Thyroid gland (tissue), 4 donors: ENCODE measurements at places on chromosomes 1 and 21. TPM values are rescaled to one million over a fixed set of nuclear protein-coding genes. Genes with fewer than 3 reads are reported as not detected.

Gene CLCA1
- not detected for total RNA-seq

Gene KMO
- not detected for total RNA-seq

Gene EXOC8
- total RNA-seq = 15.9 TPM

Gene CSDE1
- total RNA-seq = 548 TPM

Gene BEST4
- total RNA-seq = not detected

Gene OR14K1
- total RNA-seq = not detected

Gene CROCC
- 15.2 TPM for total RNA-seq

Gene TEX38
- total RNA-seq = 2.1 TPM

Gene CCDC17
- total RNA-seq = 3.5 TPM

Gene CLEC20A
- total RNA-seq = not detected

Gene OR2AK2
- not detected for total RNA-seq

Gene DDR2
- 40.9 TPM for total RNA-seq

DNA sequence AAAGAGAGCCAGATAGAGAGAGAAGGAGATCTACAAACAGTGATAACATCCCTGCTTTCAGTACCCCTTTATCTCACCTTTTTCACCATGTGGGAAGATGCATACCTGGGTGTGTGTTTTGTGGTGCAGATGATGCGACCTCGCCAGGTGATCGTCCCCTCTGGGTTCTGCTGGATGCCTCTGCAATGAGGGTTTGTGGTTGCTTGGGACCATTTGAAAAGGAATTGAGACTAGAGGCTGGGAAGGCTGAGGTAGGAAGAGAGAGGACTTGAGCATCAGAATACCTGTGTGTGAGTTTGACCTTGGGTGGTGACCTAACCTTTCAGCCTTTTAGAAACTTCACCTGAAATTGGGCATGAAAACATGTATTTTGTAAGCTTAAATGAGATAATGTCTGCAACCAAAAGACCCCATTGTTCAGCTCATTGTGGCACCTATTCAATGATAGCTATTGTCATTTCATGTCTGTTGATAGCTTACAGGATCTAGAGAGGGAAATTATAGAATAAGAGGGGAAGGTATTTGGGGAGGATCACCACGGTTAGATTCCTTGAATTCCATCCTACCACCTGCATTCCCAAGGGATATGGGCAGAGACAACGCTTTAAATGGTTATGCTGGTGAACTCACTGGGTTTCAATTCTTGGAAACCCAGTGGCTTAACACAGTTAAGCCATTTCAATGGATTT is 125.7 kb downstream of the IGSF21 start:
- DNase-seq = no peak

GRCh38 chr1:117670976-117671780 is 65.3 kb downstream of the TENT5C start:
- DNase-seq = no peak

GRCh38 chr1:231626951-231627614 is 493 bp downstream of the DISC1 start:
- peak; percentile 65 for DNase-seq

- DNase-seq = peak; percentile 14
These were observed 1.8 kb upstream of the CYB5R1 start for GRCh38 chr1:202968895-202969295.

DNA sequence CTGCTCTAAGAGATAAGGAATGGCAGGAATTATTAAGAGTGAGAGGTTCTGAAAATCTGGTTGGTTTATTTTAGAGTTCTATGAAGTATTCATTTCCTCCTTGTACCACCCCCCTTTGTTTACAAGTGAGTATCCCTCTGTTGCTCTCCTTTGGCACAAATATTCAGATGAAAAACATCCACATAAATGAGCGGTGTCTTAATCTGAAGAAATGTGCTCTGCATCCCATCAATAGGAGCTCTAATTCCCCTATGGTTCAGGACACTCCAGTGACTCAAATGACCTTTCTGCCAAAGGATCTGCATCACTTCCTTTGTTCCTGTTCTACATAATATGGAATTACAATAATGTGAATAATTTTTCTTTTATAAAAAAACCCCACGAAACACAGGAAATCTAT is 16.6 kb downstream of the DDAH1 start:
- no peak for DNase-seq

DNA sequence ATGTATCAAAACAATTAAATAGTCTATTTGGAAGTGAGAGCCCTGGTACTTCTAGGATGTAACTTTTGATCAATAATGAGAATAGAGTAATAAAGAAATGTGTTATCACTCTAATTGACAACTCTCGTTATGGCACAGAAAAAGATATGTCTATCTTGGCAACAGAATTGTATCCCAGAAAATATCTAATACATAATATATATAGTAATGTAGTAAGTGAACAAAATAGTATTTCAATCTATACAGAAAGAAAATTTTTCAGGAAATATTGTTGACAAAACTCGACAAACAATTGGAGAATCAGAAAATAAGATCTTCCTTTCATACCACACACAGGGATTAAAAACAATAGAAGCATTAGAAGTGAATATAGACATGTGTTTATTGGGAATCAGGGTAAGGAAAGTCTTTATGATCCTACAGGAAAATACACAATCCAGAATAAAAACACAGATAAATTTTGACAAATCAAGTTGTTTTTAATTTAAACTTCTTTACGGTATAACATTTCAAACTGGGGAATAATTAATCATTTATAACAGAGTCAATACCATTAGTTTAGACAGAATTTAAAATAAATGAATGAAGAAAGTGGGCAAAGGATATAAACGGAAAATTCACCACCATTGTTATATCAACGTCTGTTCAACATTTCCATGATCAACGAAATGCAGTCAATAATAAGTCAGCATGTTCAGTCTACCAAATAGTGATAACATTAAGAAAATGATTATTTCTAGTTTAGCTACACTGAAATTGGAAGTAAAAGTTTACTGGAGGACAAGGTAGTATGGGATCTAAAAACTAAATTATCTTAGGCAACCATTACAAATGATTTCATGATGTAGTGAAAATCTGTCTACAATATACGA is 1526.5 kb upstream of the TPTE start:
- DNase-seq = no peak

DNA sequence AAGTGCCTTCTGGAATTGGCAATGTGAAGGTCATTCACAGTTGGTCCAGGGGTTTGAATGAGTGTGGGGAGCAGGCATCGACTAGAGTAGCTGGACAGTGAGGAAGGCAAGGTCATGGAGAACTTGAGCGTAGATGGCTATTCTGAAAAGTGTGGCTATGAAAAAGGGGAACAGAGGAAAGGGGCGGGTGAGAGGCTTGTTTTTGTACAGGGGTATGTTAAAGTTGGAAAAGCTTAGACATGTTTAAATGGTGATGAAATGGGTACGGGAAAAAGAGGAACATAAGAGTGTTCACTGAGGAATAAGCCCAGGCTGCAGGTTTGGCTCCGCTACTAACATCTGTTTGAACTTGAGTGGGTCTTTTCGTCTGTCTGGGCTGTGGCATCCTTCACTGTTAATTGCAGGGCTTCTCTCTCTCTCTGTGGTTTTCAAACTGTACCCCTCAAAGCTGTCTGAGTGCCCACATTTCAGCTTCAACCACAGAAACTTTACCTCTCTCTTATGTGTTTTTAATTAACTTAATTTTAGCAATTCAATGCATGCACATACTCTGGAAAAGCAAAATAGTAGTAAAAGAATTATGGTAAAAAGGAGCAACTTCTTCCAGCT is 70.8 kb upstream of the COA6 start:
- DNase-seq = no peak

GRCh38 chr1:180962178-180962577 is 49.5 kb downstream of the KIAA1614 start:
- DNase-seq = peak; percentile 85

DNA sequence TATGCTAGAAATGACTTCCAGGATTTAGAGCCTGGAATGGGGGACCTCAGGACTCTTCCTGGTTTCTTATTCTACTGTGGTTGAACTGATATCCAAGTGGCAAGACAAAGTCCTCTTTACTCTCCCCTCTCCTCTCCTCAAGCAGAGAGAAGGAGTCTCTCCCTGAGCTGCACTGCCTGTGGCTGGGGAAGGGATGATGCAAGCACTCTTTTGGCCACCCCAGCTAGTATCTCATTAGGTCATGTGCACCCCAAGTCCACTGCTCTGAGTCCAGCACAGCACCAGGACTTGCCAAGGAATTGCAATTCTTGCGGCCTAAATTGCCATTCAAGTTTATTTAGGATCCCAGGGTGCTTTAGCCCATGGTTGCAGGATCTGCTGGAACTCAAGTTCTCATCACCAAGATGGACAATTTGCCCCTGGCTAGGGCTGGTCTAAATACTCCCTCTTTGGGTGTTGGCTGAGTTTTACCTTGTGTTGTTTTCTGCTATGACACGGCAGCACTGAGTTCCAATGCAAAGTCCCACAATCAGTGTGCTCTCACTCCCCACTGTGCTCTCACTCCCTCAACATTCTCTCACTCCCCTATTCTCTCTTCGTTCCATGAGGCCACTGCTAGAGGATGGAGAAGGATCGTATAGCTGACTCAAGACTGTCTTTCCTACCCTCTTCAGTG is 172.2 kb downstream of the TM2D1 start:
- DNase-seq = no peak

- DNase-seq = peak; percentile 53
These were observed 90.0 kb downstream of the GLUL start for GRCh38 chr1:182301467-182302198.

- DNase-seq = no peak
These were observed 4.3 kb upstream of the CELA2A start for GRCh38 chr1:15452216-15452615.

DNA sequence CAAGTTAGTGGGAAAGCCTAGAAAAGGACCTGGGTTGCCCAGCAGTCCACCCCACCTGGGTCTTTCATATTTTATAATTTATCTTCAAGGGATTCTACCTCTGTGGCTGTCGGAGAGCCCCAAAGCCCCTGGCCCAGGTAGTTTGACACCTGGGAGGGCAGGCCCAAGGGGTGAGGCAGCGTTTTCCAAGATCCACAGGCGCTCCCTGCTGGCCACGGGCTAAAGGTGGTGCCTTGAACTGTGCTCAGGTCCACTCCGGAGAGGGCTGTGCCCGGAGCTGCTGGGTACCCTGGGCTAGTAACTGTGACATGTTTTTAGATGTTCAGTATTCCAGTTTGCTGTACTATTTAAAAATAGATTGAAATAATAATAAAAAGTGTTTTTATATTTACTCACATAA is 37.2 kb upstream of the CRNN start:
- DNase-seq = no peak

GRCh38 chr1:114081437-114082303 is 72.0 kb downstream of the SYT6 start:
- no peak for DNase-seq

- DNase-seq = no peak
These were observed 224.8 kb upstream of the KCNK2 start for GRCh38 chr1:214857716-214858115.

GRCh38 chr1:145690587-145691558 is 16.3 kb downstream of the PDZK1 start:
- peak; percentile 10 for DNase-seq

DNA sequence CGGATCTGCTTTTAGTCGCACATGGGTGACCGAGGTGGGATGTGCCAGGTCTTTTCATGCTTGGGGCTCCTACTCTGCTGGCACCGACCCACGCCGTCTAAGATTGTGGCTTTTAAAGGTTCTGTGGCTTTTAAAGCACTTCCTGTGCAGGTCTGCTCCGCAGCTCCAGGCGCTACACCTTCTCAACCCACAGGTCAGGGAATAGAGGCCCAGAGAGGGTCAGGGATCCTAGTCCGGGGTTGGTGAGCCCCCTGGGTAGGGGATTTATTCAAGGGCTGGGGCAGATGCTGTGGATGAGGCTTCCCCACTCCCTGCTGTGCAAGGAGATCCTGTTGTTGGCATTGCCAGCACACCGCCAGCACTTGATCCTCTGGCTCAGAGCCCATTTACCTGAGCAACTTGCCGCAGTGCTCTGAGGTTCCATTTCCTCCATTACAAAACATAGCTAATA is 212.8 kb upstream of the RAB4A start:
- DNase-seq = peak; percentile 93

GRCh38 chr1:32208469-32208868 is 420 bp upstream of the DCDC2B start:
- no peak for DNase-seq

DNA sequence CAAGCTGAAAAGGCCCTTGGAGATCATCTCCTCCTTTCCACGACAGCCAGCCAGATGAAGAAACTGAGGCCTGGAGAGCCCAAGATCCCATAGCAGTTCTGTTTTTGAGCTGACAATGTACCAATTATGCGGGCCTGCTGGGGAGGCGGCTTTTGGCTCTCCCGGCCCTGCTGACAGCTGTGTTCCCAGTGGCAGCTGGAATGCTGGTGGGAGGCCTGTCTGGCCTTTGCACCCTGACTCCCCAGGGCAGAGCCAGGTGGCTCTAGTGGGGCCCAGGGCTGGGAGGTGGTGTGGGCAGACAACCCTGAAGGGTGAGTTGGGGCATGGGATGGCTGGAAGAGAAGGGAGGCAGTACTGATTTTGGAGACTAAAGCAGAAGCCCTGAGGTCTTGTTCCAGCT is 30.7 kb upstream of the WASF2 start:
- no peak for DNase-seq

GRCh38 chr1:209667708-209668107 is 7.5 kb upstream of the G0S2 start:
- no peak for DNase-seq

- no peak for DNase-seq
These were observed 3.5 kb downstream of the TNFRSF1B start for GRCh38 chr1:12170263-12170671.

GRCh38 chr1:176241385-176242015 is 34.4 kb upstream of the COP1 start:
- DNase-seq = no peak

GRCh38 chr1:203324105-203325025 is 19.0 kb downstream of the BTG2 start:
- DNase-seq = peak; percentile 71

GRCh38 chr1:6497215-6497866 is 5.9 kb upstream of the PLEKHG5 start:
- peak; percentile 63 for DNase-seq

DNA sequence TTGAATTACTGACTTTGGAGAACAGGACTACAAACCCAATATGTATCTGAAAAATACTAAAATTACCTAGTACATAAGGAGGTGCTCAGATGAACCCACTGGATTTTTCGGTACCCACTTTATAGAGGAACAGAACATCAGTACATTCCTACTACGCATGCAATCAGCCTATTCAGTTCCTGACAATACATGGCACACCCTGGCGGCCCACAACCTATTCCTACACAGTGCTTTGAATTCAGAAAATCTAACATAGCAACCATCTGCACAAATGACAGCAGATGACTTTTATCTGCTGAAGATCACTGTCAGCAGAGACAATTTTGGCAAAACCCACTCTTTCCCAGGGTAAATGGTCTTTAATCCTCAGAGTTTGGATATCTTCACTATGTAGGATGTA is 257.1 kb upstream of the GREM2 start:
- DNase-seq = no peak
